ENCODE measurements at places on chromosomes 11 and 22.

GRCh38 chr11:120549346-120549745 lies 37.8 kb downstream of the GRIK4 start:
- DNase-seq, result no peak

GRCh38 chr11:73205661-73206343 lies 12.3 kb upstream of the P2RY2 start:
- DNase-seq, result no peak

- DNase-seq, result no peak
Observed at GRCh38 chr22:39408807-39409206, 9.2 kb downstream of the TAB1 start.

GRCh38 chr11:71996946-71997345 lies 1.8 kb upstream of the IL18BP start:
- no peak for DNase-seq

DNA sequence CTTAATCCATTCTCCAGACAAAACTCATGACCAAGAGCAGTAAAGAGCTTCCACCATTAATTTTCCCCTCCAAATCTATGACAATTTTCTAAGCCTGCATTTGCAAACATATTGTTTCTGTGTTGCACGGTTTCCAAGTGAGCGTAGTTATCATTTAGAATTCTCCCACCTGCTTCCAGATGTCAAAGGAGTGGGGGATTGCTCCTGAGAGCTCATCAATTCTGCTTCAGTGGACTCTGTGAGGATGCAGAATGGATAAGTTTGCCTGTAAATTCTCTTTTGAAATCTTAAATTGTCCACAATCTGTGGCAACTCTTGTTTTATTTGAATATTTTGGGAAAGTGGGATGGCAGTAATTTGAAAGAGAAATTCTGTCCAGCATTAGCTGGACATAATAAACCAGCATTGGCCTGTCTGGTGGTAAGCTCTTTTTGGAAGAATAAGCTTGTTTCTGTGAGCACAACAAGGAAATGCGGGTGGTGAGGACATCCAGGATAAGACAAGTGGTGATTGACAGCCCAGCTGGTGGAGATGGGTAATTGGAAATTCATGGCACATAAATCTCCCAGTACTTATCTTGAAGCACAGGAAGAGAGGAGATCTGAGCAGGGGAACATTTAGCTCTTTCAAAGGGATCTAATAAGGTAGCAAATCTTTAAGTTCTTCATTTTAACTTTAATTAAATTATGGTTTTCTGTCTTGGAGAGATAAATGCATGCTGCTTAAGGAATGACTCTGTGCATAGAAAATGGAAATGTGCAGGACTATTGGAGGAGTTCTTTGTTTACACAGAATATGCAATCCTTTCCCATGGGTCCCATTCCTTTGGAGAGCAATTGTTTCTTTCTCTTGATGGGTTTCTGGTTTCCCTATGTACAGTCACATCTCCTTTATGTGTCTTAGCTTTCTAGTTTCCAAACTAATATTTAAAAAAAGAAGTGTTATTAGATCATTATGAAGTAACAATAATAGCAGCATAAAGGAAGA lies 73.2 kb downstream of the FAT3 start:
- DNase-seq, result no peak

DNA sequence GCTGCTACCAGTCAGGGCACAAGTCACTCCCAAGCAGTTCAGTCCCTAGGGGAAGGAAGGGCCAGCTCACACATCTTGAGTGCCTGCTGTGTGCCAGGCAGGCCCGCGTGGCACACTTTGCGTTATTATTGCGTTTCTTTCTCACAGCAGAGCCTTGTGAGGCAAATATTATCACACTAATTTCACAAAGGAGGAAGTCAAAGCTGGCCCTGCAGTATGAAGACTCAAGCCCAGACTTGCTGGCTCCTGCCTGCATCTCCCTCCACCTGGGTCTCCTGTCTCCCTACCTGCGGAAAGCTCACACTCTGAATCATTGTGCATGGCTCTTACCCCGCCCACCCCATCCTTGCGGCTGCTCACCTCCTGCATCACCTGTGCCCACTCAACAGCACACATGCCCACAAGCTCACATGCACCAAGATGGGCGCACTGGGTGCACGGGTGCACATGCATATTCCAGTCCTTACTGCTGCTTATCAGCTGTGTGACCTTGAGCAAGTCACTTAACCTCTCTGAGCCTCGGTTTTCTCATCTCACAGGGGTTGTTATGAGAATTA lies 31.7 kb upstream of the P2RY2 start:
- DNase-seq, result no peak

DNA sequence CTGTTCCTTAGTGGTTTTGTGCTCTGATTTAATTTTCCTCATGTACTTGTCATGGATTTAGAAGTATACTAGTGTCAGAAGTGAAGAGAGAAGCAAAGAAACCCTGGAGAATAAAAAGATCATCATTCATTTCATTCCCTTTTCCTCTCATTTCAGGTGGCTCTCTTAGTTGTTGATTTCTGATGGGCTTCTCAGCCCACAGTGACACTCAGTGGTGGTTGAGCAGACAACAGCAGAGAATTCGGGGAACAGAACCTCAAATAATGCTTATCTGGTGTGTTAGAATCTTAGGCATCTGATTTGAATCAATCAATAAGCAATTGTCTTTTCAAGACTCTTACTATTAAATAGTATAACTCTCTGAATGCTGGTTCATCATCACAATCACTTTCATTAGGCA lies 1289.4 kb downstream of the FAM181B start:
- DNase-seq, result no peak

- no peak for DNase-seq
Observed at GRCh38 chr22:33386270-33386669, 328.1 kb upstream of the SYN3 start.

- DNase-seq, result peak; percentile 78
Observed at GRCh38 chr11:35012467-35013191, 96.2 kb downstream of the PDHX start.

DNA sequence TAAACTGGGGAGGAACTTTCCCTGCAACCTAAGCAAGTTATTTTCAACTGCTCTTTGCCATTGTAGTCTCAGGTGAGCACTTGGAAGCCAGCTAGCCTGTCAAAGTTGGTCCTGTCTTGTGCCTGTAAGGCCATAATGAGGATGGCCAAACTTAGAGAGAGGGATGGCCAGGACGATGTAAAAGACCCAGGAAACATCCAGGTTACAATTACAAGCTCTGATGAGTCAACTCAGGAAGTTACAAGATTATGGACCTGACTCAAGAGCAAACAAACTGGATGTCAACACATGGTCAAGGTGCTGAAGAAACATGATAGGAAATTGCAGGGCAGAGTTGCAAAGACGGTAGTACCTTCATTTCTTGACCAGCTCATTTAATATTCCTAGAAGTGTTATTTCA lies 1.6 kb downstream of the GTPBP1 start:
- DNase-seq, result peak; percentile 17

GRCh38 chr11:1586699-1587098 lies 1.6 kb upstream of the KRTAP5-1 start:
- no peak for DNase-seq

GRCh38 chr11:83862691-83863090 lies 576.5 kb upstream of the CCDC90B start:
- no peak for DNase-seq

DNA sequence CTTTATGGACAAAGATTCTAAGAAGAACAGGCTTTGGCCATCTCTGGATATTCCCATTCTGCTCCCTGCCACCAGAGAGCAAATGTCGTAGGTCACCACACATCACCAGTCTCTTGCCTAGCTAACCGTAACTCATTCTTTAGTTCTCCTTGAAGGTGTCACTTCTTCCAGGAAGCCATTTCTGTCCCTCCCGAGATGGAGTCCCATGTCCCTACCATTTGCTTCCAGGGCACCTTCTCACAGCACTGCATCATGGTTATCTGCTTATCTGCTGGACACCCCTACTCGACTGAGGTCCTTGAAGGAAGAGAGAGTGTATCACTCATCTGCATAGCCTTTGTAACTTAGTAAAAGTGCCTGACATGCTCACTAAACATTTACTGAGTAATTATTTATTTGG lies 47.6 kb downstream of the FAM83F start:
- no peak for DNase-seq

- DNase-seq, result no peak
Observed at GRCh38 chr11:55914482-55914881, at the start of gene OR5W2. TSS of gene OR5W2 (minus strand) at chr11:55914582. CDS start at chr11:55914582, 0 bp downstream.

GRCh38 chr22:39954584-39955055 lies 5.6 kb upstream of the TMA7B start:
- DNase-seq, result no peak

- no peak for DNase-seq
Observed at GRCh38 chr22:44193535-44193891, 12.8 kb downstream of the PARVG start.

GRCh38 chr11:105229257-105229656 lies 89.7 kb upstream of the CARD18 start:
- DNase-seq, result no peak

DNA sequence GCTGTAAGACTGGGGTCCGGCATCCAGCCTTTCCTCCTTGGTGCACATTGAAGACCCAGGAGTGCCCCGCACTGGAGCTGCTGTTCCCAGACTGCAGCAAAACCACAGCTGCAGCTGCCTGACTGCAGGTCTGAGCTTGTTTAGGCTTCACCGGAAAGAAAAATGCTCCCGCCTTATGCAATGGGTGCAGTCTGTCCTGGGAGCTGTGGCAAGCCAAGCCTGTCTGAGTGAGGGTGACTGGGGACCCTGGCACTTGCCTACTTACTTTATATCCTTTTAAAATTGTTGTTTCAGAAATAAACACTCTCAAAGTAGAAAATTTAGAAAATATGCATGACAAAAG lies 23.3 kb upstream of the CD44 start:
- no peak for DNase-seq

GRCh38 chr11:92087725-92088537 lies 136.7 kb upstream of the FAT3 start:
- no peak for DNase-seq

DNA sequence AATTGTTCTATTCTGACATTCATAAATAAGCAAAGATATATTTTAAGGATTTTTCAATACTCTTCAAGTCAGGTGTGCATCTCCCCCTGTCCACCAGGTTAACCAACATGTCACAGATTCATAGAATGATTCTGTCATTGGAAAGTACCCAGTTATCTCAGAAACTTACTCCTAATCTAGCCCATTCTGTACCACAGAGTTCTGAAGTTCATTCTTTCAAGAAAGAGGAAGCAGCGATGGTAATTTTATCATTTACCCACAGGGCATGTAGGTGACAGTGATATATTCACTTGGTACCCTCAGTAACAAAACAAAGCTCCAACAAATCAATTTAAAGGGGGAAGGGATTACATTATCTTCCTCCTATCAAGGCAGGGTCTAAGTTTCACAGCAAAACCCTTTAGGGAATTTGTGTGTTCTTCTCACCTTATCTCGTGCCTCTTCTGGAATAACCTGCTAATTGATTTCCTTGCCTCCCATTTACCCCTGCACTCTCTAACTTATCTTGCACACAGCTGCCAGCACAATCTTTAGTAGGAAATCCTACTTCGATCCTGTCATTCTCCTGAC lies 19.0 kb upstream of the MPPED2 start:
- DNase-seq, result no peak

- DNase-seq, result no peak
Observed at GRCh38 chr22:36375071-36375980, 12.4 kb downstream of the MYH9 start.

DNA sequence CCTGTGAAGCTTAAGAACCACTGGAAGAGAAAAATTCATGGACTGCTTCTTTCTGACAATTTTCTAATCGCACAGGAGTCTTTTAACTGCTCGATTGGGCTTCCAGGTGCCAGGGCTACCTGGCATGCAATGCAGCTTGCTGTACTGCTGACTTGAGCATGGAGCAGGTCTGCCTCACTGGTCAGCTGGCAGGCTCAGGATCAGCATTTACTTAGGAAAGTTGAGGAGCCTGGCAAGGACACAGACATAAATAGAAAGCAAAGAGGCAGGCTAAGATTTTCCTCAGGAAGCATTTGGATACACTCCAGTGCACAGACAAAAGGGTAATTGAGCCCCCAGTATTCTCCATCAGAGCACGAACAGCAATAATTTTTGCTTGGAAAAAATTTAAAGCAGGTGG lies 163.5 kb downstream of the CSNK2A3 start:
- no peak for DNase-seq

GRCh38 chr22:43231724-43232034 lies 44.7 kb upstream of the TTLL12 start:
- no peak for DNase-seq

DNA sequence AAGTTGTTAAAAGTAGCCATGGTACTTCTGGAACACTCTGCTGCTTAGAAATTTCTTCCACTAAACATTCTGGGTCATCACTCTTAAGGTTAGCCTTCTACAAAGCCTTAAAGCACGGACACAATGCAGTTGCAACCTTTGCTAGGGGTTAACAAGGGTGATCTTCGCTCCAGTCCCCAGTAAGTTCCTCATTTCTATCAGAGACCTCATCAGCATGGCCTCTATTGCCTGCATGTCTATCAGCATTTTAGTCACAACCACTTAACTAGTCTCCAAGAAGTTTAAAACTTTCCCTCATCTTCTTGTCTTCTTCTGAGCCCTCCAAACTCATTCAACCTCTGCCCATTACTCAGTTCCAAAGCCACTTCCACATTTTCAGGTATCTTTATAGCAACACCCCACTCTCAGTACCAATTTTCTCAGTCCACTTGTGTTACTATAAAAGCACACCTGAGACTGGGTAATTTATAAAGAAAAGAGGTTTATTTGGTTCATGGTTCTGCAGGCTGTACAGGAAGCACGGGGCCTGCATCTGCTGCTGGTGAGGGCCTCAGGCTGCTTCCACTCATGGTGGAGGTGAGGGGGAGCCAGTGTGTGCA lies 48.7 kb upstream of the TH start:
- no peak for DNase-seq

- no peak for DNase-seq
Observed at GRCh38 chr11:86150847-86151173, 81.9 kb upstream of the PICALM start.

DNA sequence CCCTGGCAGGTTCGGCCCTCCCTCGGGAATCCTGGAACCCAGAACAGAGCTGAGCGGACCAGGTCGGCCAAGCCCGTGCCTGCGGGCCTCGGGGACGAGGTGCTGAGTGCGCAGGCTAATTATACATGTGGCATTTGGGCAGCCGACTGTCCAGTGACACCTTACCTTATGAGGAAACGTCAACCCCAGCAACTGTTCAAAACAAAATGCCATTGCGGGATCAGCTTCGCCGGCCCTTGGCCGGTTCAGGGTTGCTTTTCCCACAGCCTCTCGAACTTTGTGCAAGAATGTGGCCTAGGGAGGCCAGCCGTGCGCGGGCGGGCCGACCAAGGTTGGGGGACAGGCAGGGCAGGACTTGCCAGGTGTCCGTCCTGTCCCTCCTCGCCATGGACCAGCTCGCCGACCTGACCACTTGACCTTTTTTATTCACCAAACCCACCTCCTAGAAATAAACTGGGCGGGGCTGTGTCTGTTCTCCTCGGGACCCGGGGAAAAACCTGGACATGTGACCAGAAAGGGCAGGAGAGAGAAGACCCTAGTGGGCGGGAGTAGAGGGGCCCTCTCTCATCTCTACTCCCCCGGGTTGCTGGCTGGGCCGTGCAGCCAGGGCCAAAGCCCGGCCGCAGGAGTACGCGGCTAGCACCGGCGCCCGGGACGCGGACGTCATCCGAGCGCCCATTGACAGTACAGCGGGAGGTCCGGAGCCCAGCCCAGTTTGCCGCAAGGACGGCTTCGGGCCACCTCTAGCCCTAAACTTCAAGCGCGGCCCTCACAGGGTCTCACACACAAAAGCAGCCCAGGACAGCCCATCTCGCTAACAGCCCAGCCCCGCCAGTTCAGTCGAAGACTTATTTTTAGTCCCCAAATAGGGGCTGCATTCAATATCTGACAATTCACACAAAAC lies 134.3 kb upstream of the C11orf58 start:
- peak; percentile 30 for DNase-seq
